Activated CD4-positive, alpha-beta T cell treated with anti-CD3 and anti-CD28 coated beads for 1 hour (primary cell): ENCODE measurements at places on chromosomes 3 and 15.

DNA sequence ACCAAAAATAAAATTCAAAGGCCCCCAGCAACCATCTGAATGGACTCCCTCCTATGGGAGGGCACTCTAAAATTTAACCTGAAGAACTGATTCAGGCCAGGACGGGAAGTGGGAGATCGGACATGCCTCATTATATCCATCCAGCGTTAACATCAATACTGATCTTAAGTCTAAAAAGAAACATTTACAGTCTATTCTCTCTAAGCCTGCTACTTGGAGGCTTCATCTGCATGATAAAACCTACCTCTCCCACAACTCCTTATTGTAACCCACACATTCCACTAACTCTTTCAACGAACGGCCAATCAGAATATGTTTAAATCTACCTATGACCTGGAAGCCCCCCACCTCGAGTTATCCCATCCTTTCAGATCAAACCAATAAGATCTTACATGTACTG, 68.4 kb downstream of the HERC1 start:
- DNase-seq: no peak

DNA sequence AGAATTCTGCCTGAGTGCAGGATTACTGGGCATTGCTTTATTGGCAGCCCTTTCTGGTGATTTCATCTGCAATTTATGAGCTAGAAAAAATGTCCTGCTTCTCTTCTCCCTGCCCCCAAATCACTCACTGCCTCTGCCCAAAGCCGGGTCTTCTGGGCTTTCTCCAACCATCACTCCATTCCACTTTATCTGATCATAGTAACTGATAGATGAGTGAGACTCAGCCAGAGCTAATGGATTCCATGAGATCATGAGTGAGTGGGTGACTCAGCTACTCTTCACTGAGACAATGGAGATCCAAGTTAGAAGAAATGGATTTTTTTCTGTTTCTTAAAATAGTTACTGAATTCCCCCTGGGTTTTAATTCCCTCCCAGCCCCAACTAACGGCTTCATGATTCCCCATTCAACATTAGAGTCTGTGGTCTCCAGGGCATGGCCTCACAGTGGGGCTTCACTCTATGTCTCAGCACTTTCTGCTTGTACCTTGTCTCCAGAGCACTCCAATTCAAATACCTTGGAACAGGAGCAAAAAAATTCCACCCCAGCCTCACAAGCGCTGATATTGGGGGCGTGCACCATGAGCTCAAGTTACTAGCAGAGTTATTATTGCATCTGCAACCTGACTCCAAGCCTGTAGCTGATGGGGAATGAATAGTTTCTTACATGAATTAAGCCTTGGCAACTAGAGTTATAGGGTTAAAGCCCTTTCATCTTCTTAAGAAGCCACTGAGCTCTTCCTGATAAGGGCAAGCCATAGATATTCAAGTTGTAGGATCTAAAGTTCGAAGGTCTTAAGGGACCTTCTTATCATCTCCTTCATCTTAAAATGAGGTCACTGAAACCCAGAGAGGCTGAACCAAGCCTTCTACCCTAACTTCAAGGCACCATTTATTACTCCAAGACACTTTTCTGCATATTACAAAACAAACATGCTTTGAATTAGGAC, 85.9 kb downstream of the AGBL1 start:
- DNase-seq: no peak

- no peak for DNase-seq
Observed at GRCh38 chr15:52104532-52105004, 8.0 kb downstream of the BCL2L10 start.

DNA sequence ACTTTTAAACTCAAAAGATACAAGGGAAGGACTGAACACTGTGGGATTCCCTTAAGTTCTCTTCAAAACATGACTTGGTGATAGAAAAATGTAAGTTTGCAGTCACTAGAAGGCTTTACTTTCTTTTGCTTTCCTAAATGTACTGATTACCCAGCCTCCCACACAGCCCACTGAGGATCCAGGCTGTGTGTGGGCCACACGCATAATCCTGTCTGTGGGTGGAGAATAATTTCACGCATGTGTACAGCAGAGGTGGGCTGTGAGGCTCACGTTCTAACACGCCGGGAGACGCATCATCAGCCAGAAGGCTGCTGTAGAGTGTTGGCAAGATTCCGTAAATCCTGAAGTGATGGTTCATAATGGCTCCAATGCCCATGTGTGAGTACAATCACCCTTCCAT, 165.5 kb downstream of the CLSTN2 start:
- no peak for DNase-seq

DNA sequence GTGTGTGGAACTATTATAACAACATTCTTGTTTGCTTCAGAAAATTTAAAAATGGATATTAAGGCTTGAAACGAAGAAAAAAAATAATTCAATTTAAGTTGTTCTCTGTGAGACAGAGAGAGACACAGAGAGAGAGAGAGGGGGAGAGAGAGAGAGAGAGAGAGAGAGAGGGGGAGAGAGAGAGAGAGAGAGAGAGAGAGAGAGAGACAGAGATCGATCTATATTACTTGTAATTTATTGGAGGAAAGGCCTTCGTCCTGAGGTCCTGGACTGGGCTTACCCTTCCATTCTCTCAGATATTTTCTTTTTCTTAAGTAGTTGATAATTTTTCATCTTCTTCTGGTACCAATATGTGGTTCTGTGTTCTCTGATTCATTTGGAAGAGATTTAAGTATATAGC, 25.9 kb downstream of the MFSD1 start:
- no peak for DNase-seq

DNA sequence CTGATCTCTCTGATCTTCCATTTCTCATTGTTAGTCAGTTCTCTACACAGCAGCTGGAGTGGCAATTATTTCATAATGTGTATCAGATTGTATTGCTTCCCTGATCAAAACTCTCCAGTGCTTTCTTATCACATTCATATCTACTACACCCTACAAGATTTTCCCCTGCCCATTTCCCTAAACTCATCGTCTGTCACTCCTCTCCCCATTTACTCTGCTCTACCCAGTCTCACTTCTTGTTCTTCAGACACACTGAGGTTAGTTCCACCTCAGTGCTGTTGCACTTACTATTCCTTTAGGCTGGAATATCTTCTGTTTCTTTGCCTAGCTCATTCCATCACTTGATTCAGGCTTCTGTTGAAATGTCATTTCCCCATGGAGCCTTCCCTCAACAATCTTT, 197.1 kb downstream of the SATB1 start:
- no peak for DNase-seq

GRCh38 chr3:190326930-190327329, 4.7 kb upstream of the CLDN1 start:
- DNase-seq: no peak

- no peak for DNase-seq
Observed at GRCh38 chr3:94024385-94024784, 4.0 kb downstream of the STX19 start.

- no peak for DNase-seq
Observed at GRCh38 chr3:127536830-127537812, 53.4 kb downstream of the TPRA1 start.

DNA sequence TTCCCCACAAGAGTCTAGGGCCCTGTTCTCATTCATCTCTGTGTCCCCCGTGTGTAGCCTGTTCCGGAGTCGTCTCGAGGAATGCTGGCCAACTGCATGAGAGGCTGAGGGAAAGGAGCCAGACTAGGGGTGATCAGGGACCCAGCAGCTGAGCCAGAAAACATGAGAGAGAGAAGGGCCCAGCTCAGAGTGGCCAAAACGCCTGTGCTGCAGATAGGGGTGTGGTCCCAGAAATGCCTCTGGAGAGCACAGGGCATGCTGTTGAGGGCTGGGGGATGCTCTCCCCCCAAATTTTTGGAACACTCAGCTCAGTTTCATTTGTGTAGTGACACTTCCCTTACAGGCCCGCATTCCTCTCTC, 14.1 kb downstream of the CYP1A2 start:
- no peak for DNase-seq

- DNase-seq: peak; percentile 9
Observed at GRCh38 chr3:13452490-13453335, 27.4 kb upstream of the HDAC11 start.

DNA sequence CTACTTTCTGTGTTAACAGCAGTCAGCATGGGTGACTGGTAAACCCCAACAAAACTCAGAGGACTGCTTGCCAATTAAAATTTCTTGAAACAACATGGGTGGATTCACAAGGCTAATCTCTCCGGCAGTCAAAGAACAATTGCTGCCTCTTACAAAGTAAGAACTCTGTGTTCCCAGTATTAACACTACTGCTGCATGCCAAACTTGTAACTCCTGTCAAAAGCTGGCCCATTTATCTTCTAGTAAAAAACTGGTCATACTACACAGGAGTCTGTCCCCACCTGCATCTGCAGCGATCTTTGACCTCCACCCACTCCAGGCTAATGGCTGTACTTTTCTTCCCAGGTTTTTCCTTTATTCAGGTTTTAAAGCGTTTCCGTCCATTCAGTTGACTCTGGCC, 8.7 kb upstream of the ZNF589 start:
- DNase-seq: no peak

DNA sequence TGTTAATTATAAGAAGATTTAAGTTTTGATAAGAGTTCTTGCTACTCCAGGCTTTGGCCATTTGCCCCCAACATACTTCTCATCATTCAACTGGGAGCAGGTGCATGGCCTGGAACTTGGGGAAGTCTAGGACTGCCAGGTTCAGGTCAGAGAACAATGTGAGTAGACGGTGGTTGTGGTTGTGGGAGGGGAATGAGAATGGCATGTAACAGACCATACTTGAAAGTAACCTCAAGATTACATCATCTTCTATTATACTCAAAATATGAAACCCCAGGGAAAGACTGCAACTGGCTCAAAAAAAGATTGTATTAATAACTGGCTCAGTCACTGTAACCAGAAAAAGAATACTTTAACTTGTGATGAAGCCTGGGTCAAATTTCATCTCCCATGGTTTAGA, 364.9 kb upstream of the DPPA4 start:
- no peak for DNase-seq

GRCh38 chr3:171972871-171973348, 66.5 kb upstream of the FNDC3B start:
- no peak for DNase-seq

GRCh38 chr3:155009217-155009616, 70.9 kb upstream of the MME start:
- DNase-seq: no peak

GRCh38 chr3:182201456-182202168, 489.9 kb downstream of the SOX2 start:
- no peak for DNase-seq

DNA sequence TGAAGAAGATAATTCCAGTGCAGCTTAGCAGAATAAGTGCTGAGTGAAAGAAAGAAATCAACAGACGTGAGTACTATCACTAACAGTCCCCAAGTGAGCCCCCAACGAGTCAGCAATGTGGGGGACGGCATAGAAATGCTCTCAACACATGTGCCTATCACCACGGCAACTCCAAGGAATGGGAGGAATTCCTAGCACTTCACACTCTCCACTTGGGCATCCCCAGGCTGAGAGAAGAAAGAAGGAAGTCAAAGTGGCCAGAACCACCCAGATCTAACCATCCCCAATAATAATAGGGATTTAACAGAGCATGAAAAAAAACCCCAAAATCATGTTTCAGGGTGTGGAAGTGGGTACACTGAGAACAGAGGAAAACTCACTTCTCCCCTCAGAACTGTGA, 29.3 kb upstream of the CPNE4 start:
- DNase-seq: no peak

DNA sequence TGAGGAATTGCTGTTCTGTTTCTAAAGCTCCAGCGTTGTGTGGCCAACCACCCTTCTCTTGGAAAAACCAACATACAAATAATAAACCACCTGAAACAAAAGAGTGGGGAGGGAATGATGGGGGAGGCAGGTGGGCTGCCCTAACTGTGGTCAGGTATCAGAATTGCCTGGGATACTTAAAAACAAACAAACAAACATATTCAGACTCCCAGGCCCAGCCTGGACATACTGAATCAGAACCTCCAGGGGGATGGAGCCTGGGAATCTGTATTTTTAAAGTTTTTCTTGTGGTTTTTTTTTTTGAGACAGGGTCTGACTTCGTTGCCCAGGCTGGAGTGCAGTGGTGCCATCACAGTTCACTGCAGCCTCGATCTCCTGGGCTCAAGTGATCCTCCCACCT, 4.4 kb downstream of the SLC6A6 start:
- no peak for DNase-seq
